ENCODE measurements at places on chromosomes 13 and 19.

- no peak for DNase-seq
Observed at GRCh38 chr19:13146763-13147563, 3.2 kb downstream of the STX10 start.

- DNase-seq = peak; percentile 83
Observed at GRCh38 chr19:52922841-52923777, at the start of gene ZNF888. Gene ZNF888, minus strand, starts transcription at chr19:52923428. Its CDS starts 5,555 bp downstream, at chr19:52917873.

DNA sequence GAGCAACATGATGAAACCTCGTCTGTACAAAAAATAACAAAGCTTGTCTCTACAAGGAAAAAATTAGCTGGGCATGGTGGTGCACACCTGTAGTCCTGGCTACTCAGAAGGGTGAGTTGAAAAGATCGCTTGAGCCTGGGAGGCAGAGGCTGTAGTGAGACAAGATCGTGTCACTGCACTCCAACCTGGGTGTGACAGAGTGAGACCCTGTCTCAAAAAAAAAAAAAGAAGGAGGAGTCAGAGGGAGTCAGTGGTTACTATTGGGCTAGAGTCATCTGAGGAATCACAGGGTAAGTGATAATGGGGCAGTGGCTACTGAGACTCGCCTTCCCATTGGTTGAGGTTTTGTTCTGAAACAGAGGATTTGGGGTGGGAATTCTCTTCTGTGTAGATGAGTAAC lies 1.9 kb upstream of the GPI start:
- DNase-seq = no peak

DNA sequence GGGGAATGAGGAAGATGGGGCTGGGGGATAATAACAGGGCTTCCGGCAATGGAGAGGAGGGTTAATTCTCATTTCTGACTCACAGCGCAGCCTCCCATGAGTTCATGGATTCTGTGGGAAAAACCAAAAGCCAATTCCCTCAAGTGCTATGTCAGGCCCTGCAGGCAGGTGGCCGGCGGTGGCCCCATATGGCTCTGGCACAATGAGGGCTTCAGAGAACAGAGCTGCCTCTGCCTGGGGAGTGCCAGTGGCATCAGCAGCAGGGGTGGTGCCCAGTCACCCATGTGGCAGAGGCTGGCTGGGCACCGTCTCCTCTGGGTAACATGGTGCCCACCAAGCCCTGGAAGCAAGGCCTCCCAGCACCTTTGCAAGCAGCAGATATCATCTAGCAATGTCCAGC lies 69.1 kb downstream of the ALOX5AP start:
- no peak for DNase-seq

DNA sequence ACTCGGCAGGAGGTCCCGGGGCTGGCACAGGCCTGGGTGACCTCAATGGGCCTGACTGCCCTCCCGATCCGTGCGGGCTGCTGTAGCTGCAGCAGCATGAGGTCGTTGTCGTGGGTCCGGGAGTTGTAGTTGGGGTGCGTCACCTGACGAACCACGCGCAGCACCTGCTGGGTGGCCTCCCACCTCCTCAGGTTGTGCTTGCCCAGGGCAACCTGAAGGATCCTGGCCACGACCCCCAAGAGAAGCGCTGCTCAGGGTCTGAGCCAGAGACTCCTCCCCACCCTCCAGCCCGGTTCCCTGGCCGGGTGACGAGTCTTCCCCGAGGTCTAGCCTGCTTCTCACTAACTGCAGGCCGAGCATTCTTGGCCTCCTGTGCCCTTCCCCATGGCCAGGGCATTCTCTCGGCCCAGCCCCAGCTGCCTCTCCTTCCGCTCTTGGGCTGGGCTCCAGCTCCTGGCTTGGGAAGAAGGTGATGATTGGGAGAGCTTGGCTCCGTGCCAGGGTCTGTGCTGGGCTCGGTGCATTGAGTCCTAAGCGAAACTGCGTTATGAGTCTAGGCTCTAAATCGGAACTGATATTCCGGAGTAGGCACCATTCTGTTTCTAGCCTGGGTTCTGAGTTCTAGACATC lies 3.1 kb downstream of the KLK14 start:
- no peak for DNase-seq

- no peak for DNase-seq
Observed at GRCh38 chr13:21753117-21753729, 82.3 kb downstream of the FGF9 start.

GRCh38 chr13:98443329-98443728 lies 133.6 kb downstream of the STK24 start:
- no peak for DNase-seq

DNA sequence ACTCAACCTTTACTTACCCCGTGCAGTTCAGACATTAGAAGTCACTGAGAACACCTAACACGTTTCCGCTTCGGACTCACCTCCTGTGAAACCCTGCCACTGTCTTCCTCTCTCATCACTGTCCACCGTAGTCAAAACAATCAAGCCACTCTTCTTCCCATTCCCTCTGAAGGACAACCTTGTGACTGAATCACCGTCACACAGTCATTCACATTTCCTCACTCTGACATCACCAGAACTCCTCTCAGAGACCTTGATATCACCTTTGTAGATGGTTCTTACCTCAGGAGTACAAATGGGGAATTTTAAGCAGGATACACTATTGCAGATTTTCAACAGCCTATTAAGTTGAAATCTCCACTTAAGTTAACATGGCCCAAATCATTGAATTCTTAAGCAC lies 1.3 kb upstream of the KBTBD6 start:
- no peak for DNase-seq

DNA sequence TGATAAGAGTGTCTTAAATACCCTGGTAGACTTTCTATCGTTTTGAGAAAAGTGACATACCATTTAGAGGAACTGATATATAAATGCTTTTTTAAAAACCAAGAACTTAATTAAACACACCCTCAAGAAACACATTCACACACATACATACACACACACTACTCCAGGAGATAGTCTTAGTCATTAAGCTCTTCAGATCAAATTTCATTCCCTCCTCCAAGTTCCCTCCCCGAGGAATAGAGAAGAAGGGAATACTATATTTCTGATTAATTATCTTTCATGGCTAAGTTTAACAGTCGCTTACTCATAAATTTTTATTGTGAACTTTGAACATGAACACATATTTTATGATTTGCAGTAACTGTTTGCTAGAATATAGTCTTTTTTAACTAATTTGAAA lies 1109.5 kb downstream of the SLITRK1 start:
- DNase-seq = no peak

DNA sequence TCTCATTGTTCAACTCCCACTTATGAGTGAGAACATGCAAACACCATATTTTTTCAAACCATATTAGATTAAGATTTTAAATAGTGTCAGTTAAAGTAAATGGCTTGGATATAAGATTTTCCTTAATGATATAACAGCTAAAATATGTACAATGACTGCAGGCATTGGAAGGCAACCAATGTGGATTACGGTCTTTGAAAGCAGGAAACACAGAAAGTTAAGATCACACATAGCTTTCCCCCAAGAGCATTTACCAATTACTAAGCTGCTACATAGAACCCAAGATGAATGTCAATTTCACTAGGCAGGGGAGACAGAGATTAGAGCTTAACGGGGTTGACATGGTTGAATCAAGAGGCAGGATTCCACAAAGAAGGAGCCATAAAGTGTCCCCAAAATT lies 173.2 kb upstream of the TRPC4 start:
- DNase-seq = no peak

DNA sequence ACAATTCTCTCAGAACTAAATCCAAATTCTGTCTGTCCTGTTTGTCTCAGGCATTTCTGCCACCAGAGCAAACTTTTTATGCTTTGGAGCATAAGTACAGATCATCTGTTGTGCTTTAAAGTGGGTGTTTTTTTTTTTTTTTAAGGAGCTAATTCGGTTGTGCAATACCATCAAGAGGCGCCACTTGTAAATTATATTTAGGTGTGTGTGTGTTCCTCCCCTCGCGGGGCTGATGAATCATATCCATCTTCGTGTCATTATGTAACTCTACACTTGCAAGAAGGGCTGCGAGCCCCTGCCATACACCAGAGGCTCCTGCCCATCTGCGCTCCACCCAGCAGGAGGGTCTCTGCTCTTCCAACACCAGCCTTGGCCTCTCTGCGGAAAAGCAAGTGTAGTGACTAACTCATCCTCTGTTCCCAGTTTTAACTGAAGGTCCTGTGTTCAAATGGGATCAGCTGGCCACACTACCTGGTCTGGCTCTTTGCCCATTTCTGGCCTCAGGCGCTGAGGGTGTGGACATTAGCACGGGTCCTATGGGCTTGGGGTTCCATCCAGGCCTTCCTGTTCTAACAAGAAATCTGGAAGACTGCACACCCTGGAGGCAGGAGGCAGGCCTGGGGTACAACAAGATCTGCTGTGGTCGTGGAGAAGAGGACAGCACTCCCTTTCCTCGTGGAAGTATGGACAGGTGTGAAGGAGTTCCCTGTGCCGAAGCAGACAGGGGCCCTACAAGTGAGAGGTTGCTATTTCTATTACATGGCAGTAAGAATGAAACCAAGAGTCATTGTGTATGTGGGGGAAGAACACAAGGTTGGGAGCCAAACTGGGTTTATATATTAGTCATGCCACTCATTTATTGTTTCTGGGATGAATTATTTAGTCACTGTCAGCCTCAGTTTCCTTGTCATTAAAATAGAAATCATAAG lies 96.1 kb upstream of the MBNL2 start:
- DNase-seq = no peak

DNA sequence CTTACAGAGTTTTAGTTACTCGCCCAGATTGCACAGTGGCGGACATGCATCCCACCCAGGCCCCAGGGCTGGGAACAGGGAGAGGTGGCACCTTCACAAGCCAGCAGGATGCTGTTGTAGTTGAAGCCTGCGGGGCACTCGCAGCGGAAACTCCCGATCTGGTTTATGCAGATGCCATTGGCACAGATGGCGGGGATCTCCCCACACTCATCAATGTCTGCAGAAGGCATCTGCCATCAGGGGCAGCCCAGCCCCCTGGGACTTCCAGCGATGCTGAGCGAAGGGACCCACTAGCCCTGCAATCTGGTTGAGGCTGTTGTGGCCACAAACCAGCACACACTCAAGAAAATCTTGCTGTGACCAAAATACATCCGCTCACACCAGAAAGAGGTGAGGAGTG lies 44.6 kb downstream of the CCL25 start:
- DNase-seq = no peak

DNA sequence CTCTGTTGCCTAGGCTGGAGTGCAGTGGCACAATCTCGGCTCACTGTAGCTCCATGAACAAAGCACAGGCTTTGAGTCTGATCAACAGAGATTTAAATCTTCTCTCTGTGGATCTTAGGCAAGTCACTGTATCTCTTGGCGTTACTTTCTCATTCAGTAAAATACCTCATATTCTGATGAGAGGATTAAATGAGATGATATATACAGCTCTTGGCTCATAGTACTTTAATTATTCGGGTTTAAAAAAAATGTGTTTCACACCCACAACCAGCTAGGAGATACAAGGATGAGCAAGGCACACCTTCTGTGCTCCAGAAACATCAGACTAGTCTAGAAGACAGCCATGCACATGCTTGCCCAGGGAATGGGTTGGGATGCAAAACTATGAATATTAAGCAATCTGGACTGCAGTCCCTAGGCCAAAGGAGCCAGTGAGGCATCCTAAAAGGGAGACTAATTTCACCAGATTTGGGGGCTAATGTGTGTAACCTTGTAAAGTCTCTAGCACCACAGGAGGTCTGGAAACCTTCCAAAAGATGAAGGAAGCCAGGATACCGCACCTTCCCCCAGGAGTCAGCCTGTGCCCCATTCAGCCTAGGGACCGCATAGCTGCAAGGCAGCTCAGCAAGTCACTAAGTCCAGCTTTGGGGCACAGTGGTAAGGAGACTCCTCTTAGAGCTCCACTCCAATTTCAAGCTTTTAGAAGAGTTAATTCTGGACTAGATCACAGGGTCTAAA lies 2.5 kb downstream of the VPS36 start:
- no peak for DNase-seq

GRCh38 chr19:14028901-14029300 lies 953 bp downstream of the RLN3 start:
- no peak for DNase-seq

DNA sequence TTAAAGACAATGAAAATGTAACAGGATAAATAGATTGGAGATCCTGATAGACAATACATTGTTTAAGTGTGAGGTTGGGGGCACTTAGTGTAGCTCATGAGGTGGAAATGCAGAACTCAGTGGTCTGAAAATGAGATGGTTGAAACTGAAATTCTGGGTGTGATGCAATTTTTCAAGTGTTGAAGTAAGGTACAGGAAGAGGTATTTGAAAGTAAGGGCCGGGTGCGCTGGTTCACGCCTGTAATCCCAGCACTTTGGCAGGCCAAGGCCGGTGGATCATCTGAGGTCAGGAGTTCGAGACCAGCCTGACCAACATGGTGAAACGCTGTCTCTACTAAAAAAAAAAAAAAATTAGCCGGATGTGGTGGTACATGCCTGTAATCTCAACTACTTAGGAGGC lies 113.0 kb downstream of the UFM1 start:
- DNase-seq = no peak

GRCh38 chr19:44969437-44969836 lies 14.3 kb downstream of the CLPTM1 start:
- no peak for DNase-seq

DNA sequence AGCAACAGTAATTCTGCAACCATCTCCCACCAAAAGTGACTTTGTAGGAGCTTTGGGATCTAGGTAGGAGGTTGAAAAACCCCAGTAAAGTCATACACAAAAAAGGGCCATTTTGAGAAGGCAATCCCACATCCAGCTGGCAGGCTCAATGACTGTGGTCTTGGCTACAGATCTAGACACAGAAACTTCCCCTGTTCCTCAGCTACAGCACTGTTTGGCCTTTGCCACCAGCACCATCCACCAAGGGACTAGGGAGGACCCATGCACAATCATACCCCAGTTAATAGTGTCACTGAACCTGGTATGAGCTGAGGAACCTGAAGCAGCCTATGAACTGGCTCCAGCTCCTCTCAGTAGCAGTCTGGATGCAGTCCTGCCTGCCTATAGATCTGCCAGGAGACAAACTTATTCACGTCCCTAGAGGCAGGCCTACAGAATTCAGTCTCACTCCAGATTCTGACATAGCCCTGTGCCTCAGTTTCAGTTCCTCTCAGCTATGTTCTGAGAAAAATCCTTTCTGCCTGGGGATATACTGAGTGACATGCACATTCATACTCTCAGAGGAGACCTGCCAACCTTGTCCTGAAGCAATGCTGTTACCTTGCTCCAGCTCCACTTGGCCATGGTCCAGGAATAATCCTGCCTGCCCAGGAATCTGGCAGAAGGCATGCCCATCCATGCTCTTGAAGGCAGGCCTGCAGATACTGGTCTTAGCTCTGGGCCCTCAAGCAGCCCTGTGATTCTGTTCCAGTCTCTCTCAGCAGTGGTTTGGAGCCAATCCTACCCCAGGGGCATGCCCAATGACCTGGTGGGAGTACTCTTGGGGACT lies 2048.3 kb upstream of the PCDH20 start:
- no peak for DNase-seq

Measured in stimulated activated CD4-positive, alpha-beta T cell treated with anti-CD3 and anti-CD28 coated beads, Interleukin-2, amount 100 ng/mL, for 48 hours (primary cell).